ENCODE measurements at places on chromosomes 12 and 14.

DNA sequence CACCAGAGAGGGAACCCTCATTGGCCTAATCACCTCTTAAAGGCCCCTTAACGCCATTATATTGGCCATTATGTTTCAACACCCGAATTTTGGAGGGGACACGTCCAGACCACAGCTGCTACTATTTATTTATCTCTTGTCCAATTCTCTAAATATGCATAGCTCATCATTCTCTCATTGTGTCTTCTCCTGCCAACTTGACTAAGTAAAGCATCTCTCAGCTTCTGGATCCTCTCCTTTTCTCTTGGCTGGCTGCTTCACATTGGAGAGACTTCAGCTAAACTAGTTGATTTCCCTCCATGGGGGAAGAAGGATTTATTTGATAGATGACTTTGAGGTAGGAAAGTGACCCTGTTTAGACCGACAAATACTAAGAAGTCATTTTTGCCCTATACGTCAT lies 120.4 kb upstream of the KRR1 start:
- no peak for DNase-seq

DNA sequence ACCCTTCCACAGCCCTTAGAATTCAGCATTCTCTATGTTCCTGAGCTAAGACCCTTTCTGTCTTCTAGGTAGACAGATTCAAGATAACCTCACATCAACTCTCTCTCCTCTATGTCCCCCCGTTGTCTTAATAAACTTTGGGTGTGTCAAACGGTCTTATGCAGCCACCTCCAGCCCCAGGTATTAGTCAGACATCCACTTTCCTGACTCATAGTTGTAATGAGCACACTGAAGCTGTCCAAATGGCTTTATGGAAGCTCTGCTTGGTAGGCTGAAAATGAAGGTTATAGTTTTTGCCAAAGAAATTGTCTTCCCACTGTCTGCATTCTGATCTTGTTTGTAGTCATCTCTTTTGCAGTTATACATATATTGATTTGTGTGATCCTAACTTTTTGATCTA lies 482.0 kb downstream of the RMST start:
- no peak for DNase-seq

GRCh38 chr12:75322464-75322863 lies 7.7 kb downstream of the CAPS2 start:
- DNase-seq = no peak

GRCh38 chr14:77024171-77024691 lies 4.3 kb downstream of the IRF2BPL start:
- DNase-seq = no peak

DNA sequence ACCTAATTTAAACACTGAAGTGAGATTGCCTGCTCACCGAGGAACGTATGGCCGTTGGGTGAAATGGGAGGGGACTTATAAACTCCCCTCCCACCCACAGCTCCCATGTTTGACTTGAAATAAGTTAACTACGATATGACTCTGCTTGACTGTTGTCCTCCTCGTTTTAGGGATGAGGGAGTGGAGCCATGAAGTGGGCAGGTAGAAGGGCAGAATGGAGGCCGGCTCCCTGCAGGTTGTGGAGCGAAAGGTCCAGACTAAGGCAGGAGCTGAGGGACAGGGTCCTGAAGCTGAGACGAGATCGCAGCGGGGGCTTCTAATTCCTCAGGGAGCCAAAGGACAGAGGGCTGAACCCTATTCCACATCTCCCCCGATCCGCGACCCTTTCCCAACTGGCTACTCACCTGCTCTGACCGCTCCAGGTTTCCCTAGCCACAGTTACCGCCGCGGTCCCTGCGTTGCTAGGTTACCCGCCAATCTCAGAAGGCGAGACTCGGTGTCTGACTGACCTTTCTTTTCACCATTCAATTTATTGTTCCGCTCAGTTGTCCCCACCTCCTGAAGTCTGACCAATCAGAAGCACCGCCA lies 577 bp upstream of the TPCN1 start:
- no peak for DNase-seq

DNA sequence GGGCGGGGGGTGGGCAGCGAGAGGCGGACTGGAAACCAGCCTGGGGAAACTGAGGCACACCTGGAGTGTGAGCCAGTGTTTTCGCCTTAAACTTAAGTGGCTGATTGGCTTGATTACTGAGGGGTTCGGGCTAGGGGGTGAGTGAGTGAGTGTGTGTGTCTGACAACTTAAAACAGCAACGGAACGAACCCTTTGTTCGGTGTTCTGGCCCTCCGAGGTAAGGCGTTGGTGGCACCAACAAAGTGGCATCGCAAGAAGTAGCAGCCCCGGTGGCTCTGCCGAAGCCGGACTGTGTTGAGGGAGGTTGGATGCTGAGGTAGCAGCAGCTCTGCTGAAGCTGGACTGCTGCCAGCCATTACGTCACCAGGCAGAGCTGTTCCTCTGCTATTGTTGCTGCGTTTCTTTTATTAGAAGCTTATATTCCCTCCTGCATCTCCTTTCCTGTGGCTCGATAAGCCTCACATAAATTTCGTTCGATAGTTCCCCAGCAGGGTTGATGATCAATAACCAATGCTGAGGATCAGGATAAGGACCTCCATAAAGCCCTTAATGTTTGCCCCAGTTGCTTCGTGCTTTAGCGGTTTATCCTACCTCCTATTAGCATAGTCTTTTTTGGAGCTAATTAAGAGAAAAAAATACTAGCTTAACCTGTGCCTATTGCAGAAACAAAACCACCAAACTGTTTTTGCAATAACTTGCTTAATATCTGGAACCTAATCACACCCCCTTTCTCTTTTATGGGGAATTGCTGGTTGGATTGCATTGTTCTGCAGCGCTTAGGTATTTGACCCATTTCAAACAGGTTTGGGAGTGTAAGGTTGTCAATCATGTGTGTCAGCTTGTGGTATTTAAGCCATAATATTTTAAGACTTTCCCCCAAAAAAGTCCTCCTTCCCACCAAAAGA lies 1.3 kb downstream of the GPR137C start:
- peak; percentile 25 for DNase-seq

DNA sequence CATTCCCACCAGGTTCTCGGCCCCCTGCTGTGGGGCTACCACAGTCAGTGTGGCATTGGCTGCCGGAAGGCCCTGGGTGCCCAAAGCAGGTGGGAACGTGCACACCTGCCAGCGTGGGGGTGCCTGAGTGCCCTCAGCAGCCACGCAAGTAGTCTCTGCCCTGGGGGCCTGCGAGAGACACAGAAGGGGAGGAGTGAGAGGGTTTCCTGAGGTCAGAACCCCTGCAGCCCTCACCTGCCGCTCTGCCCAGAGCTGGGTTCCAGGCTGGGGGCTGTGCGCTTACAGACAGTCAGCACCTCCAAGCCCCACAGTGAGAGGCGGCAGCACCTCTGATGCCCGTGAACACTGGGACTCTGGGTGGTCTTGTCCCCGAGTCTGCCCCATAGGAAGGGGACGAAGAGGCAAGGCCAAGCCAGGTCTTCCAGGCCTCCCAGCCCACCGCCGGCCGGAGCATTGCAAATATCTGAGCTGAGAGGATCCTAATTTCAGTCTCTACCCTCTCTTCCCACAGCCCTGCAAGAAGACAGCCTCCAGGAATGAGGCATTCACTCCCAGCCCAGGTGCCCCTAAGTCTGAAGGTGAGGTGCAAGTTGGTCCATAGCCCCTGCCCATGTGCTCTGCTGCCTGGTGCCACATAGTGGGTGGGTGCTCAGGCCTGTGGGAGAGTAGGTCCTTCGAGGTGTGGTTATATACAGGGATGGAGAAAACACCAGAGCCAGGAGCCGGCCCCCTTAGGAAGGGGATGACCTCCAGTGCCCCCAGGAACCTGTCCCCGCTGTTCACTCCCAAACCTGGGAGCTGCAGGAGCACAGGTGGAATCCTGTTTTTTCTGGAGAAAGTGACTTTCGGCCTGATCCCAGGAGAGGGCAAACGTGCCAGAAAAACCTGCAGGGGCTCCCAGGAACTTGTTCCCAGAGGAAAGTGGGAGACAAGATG lies 291.1 kb upstream of the RTL1 start:
- DNase-seq = no peak

GRCh38 chr14:42719391-42719790 lies 1112.7 kb downstream of the LRFN5 start:
- no peak for DNase-seq

DNA sequence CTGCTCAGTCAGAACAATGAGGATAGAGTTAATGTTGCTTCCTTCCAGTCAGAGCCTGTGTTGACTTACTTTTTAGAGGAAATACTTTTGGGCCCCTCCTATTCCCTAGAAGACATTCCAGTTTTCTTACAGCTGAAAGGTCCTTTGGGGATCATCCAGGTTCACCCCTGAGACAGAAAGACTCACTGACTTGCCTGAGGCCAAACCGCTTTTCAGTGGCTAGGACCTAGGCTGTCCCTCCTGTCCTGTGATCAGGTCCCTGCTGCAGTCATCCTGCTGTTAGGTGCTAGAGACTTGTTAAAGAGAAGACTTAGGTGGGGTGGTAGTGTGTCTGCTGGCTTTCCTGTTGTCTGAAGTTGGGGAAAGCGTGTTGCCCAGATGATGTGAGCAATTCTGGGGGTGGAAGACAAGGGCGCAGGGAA lies 39.6 kb downstream of the SUSD6 start:
- DNase-seq = no peak

- no peak for DNase-seq
These were observed 58.5 kb downstream of the NIN start for GRCh38 chr14:50772412-50772811.

GRCh38 chr12:96989916-96990315 lies 82.9 kb downstream of the NEDD1 start:
- DNase-seq = no peak

DNA sequence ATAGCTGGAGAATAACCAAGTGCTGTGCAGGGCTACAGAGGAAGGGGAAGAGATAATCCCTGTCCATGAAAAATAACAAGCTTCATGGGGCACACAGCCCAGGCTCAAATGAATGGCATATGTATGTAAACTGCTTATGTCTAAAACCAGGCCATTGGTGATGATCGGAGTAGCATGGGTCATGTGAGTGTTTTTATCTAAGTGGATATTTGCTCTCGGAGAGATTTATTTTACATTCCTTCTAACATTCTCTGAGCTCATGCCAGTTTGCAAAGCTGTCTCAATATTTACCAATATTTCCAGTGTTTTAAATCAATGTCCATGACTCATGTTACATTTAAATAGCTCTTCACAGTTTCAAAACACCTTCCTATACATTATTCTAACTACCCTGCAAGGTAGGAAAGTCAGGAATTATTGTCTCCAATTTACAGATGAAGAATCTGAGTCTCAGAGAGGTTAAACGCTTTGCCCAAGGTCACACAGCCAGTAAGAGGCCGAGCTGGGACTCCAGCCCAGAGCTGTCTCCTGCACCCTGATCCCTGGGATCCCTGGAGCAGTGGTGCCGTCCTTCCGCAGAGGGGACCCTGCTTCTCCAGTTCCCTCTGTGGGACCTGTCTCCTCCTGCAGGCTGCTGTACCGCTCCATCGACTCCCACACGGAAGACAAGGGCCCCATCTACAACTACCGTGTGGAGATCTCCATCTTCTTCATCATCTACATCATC lies 186.7 kb upstream of the FKBP4 start:
- DNase-seq = no peak

GRCh38 chr14:67553547-67553946 lies 20.5 kb downstream of the PLEKHH1 start:
- no peak for DNase-seq

DNA sequence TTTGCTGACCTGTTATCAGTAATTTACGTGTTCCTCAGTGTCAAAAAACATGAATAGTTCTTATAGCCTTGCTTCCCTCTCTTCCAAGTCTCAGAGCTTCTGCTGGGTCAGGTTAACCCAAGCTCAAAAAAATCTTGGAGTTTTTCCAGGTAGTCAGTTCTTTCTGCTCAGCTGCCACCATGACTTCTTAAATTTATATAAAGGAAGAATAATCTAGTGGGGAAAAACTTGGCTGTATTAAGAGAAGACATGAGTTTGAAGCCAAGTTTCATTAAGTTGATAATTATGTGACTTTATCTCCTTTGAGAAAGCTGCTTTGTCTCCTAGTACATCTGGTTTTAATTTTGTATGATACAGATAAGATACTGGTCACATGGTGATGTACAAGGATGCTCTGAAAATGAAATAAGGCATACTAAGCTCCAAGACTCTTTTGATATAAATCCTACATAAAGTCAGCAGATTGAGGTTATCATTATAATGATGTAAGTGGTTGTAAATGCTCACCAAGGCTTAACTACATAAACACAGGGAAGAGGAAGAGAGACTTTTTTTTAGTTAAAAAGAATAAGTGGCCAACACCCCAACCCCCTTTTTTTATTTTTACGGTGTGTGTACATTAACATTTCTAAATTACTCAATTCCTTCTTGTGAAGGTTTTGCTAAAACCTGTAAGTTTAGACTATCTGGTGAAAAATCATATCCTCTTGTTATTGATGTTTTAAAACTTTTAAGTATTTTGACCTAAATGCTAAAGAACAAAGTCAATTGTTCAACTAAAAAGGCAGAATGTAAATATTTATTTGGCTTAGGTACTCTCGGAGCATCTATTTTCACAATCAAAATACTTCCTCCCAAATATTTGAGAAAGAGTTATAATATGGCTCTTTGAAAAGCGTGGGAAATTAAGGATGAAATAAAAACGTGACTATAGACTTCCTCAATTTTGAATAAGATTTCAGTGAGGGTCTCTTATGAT lies 84.1 kb upstream of the SLC38A2 start:
- no peak for DNase-seq

DNA sequence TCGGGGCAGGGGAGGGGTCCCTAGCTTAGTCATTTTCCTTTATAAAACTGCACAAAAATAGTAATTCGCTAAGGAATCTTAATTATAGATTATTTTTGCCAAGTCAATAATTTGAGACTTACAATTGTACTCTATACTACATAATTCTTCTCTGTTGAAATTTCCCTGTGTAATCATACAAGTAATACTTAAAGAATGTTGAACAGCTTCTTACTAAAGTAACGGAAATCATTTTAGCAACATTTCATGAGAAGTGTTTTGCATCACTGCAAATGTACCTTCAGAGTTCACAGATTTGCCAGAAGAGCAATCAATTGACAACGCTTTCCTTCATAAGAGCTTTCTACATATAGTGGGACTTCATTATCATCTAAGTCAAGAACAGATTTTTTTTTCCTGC lies 7.9 kb upstream of the GNG2 start:
- DNase-seq = no peak

- peak; percentile 75 for DNase-seq
These were observed 10.3 kb downstream of the EXOC3L4 start for GRCh38 chr14:103104654-103105452.

- no peak for DNase-seq
These were observed 37.2 kb downstream of the LRP6 start for GRCh38 chr12:12229556-12230092.

- DNase-seq = no peak
These were observed 1041.8 kb downstream of the VRK1 start for GRCh38 chr14:97838986-97839385.

GRCh38 chr12:56160193-56160763 lies 2.1 kb downstream of the MYL6 start:
- DNase-seq = no peak

DNA sequence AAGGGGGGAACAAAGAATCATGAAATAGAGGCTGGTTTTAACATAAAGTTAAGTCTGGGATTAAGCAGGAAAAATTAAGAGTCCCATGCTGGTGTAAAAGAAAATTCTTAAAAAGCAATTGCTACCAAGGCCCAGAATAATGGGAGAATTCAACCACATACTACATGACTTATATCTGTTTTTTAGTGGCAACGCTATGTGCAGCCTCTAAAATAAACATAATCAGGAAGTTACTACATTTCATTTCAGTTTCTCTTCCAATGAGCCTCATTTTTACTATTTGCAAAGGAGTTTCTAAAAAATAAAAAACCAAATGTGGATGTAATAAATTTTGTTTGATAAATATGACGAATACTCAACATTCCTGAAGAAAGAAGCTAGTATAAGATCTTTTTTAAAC lies 58.1 kb downstream of the CPNE8 start:
- DNase-seq = no peak

GRCh38 chr12:87368259-87368658 lies 660.9 kb downstream of the C12orf50 start:
- no peak for DNase-seq

GRCh38 chr14:94180655-94181271 lies 6.6 kb downstream of the PPP4R4 start:
- no peak for DNase-seq

All from GM18507 (cell line).